ENCODE measurements at places on chromosomes 7 and 10.

DNA sequence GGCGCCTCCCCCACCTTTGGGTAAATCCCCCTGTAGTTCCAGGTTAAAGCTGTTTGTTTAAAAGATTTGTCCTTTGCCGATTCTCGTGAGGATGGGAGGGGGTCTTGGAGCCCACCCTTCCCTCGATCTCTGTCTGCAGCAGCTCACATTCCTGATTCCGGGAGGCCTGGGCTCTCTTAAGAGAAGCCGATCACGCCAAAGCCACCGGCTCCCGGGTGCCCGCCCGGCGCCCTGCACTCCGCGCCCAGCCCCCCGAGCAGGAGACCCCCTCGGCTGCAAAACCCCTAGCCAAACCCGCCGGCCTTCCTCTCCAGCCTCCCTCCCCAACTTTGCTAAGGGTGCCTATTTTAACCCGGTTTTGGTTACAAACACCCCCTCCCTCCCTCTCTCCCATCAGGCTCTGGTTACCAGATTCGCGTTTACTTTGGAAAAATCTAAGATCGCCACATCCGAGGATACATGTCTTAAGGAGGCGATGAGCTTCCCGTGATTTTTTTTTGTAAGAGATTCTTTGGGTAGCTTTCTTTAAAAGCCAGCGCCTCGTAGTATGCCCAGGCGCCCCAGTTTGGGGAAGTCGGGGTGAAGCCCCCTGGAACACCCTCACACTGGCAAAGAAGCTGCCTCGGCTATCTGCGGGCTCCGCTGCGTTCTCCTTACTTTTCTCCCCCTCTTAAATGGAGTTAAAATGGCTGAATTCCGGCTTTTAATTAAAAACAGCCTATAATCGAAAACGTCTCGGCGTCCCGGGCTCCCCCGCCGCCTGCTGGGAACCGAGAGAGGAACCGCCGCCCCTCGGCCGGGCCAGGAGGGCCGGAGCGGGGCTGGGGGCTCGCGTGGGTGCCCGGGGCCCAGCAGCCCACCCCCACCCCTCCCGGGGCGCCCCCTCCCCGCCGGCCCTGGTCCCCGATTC, 983 bp downstream of the TNRC18 start:
- peaks cover 75% of the 10 kb centered on the region for H3K4me1 ChIP-seq
- H3K27me3 ChIP-seq: peaks cover 16% of the 10 kb centered on the region
- H3K36me3 ChIP-seq: no peaks in the 10 kb centered on the region
- no peak for DNase-seq

- no peaks in the 10 kb centered on the region for H3K27me3 ChIP-seq
- H3K4me3 ChIP-seq: no peak overlapping the region
- no peak for DNase-seq
Observed at GRCh38 chr7:47290867-47291266, 291.0 kb downstream of the TNS3 start.

DNA sequence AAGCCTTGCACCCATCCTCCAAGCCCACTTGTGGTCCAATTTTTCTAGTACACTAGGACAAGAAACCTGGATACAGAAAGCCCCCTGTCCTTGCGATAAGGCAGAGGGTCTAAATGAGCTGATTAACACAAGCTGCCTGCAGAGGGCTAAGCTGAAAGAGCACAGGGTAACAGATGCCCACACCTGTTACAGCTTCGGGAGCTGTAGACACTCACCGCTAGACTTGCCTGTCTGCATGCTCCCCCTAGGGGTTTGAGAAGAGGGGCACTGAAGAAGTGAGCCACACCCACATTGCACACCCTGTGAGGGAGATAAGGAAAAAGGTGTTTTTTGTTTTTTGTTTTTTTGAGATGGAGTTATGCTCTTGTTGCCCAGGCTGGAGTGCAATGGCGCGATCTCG, 386.5 kb upstream of the AUTS2 start:
- H3K27ac ChIP-seq: no peak overlapping the region
- no peaks in the 10 kb centered on the region for H3K4me1 ChIP-seq
- no peaks in the 10 kb centered on the region for H3K36me3 ChIP-seq
- no peak overlapping the region for H3K4me3 ChIP-seq
- no peak for DNase-seq
- no peaks in the 10 kb centered on the region for H3K27me3 ChIP-seq

DNA sequence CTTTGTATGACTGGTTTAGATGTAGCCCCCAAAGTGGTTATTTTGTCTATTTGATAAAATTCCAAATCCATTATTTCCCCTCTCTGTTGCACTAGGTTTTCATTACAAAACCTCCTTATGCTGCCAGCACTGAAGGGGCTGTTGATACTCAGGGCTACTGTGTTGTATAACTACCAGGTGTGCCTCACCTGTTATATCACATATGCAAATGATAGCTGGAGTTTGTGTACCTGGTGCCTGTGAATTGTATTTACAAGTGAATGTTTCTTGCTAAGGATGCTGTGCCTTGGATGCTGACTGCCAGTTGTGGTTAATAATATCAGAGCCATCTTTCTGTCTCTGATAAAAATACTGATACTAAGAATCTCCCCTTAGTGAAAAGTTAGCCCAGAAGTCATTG, 84.8 kb upstream of the CCDC6 start:
- no peaks in the 10 kb centered on the region for H3K36me3 ChIP-seq
- no peak overlapping the region for H3K27ac ChIP-seq
- H3K4me3 ChIP-seq: no peak overlapping the region
- no peak for DNase-seq

- H3K27me3 ChIP-seq: no peaks in the 10 kb centered on the region
- H3K4me3 ChIP-seq: peak overlapping the region; percentile 83
- H3K4me1 ChIP-seq: peaks cover 8% of the 10 kb centered on the region
- DNase-seq: peak; percentile 24
- H3K36me3 ChIP-seq: no peaks in the 10 kb centered on the region
Observed at GRCh38 chr10:29408847-29409240, 120.0 kb downstream of the LYZL1 start.

DNA sequence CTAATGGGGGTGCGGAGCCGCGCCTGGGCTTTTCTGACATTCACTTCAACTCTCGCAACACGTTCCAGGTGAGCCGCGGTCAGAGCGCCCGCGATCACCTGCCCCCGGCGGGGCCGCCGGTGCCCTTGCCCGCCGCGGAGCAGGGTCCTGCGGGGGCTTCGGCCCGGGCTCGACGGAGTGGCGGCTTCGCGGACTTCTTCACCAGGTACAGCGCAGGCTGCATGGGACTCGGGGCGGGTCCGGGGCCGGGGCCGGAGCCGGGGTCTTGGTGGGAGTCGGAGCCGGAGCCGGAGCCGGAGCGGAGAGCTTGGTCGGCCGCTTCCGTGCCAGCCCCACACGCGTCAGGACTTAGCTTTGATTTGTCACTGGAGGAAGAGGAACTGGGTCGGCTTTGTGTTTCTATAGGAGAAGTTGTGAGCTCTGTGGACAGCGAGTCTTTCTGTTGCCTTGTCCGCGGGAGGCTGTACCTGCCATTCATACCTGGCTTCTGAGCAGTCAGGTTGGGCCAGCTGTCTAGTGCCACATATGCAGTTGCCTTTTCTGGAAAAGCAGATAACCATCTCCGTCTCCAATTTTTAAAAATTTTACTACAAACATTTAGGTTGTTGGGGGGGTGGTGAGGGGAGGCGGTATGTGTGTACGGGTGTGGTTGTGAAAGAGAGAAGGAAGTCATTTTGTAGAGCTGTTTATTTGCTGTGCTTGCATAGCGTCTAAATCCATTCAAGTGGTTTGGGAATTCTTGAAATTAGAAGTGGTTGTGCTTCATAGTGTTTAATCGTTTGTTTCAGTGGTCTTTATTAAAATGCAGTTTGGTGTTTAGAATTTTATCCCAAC, 1.3 kb downstream of the TBC1D12 start:
- H3K4me1 ChIP-seq: peaks cover 14% of the 10 kb centered on the region
- H3K27me3 ChIP-seq: peaks cover 29% of the 10 kb centered on the region
- peak overlapping the region; percentile 40 for H3K4me3 ChIP-seq
- H3K36me3 ChIP-seq: no peaks in the 10 kb centered on the region
- no peak overlapping the region for H3K27ac ChIP-seq

- no peak for DNase-seq
- H3K27me3 ChIP-seq: no peaks in the 10 kb centered on the region
Observed at GRCh38 chr7:133718131-133718530, 409.0 kb upstream of the LRGUK start.

- H3K27ac ChIP-seq: no peak overlapping the region
- no peaks in the 10 kb centered on the region for H3K27me3 ChIP-seq
- DNase-seq: no peak
Observed at GRCh38 chr7:65988084-65988483, 6.1 kb upstream of the GUSB start.

DNA sequence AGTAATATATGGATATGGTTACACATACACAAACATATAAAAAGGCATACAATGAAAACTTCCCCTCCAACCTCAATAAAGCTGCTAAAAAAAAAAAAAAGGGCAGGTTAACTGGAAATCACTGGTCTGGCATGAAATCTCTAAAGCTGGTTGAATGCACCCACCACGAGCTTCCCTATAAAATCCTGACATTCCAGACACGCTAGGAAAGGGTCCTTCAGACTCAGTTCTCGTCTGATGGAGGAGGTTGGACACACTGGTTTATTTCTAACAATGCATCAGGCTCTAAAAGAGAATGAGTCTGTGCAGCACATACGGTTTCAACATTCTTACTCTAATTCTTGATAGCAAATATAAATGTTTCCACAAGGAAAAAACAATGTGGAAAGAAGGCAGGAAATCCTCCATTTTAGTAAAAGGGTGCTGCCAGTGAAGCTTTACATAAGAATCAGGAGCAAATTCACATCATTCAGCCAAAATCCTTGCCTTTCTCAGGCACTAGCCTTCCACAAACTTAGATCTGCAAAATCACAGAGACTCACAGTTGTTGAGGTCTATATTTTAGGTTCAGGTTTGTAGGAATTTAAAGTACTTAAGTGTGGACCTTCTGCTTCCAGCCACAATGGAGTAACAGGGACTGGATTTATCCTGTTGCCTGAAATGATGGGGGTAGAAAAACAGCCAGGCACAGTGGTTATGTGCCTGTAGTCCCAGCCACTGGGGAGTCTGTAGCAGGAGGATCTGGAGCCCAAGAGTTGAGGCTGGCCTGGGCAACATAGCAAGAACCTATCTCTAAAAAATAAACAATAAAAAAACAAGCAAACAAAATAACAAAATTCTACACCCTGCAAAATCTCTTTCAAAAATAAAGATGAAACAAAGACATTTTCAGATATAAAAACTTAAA, 73.5 kb downstream of the CYTH3 start:
- H3K4me1 ChIP-seq: no peaks in the 10 kb centered on the region
- no peak overlapping the region for H3K4me3 ChIP-seq
- H3K27me3 ChIP-seq: no peaks in the 10 kb centered on the region
- no peak for DNase-seq
- H3K27ac ChIP-seq: no peak overlapping the region

DNA sequence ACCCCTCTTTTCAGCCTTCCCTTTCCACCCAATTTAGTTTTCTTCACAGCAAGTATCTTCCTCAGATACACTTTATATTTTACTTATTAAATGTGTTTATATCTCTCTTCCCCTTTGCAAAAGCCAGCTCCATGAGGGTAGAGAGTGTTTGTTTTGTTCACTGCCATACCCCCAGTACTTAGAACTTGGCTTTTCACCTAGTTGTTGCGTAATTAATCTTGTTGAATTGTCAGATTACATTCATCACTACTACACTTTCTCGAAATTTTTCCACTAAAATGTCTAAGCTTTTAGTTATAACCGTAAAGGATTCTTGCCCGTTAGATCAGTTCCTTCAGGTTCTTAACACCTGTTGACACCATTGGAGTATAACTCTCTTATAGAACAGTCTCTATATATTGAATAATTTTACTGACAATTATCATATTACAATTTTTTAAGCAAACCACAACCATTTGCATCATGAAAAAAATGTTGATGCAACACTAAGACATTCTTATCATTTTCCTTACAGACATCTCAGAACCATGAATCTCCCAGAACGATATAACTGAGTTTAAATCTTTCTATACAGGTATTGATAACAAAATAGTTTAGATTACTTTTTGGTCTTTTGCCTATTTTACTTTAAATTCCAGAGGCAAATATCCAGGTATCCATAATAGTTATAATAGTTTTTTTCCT, 29.9 kb downstream of the VWDE start:
- H3K36me3 ChIP-seq: no peaks in the 10 kb centered on the region
- no peaks in the 10 kb centered on the region for H3K27me3 ChIP-seq
- H3K4me1 ChIP-seq: no peaks in the 10 kb centered on the region
- no peak overlapping the region for H3K27ac ChIP-seq

DNA sequence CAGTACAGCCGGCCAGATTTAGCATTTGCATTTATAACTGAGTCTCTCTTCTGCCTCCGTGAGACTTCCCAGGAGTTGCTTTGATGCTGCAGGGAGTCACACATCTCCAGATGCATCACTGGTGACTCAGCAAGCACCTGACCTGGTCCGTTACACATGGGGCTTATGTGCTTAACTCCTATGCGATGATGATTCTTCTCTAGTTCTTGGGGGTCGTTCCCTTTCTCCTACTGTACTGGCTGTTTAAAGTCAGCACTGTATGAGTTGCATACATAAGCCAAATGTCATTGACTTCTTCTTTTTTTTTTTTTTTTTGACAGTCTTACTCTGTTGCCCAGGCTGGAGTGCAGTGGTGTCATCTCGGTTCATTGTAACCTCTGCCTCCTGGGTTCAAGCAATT, 13.0 kb upstream of the AKR1E2 start:
- no peak for DNase-seq
- H3K36me3 ChIP-seq: no peaks in the 10 kb centered on the region
- peaks cover 3% of the 10 kb centered on the region for H3K27me3 ChIP-seq
- H3K27ac ChIP-seq: no peak overlapping the region
- no peak overlapping the region for H3K4me3 ChIP-seq

GRCh38 chr10:100890673-100891317, 22.0 kb upstream of the SLF2 start:
- no peaks in the 10 kb centered on the region for H3K4me1 ChIP-seq
- H3K36me3 ChIP-seq: no peaks in the 10 kb centered on the region
- H3K4me3 ChIP-seq: no peak overlapping the region
- DNase-seq: no peak
- no peak overlapping the region for H3K27ac ChIP-seq
- H3K27me3 ChIP-seq: peaks cover 5% of the 10 kb centered on the region

GRCh38 chr10:60937784-60938654, 6.0 kb downstream of the RHOBTB1 start:
- H3K27me3 ChIP-seq: peaks cover 21% of the 10 kb centered on the region
- no peak overlapping the region for H3K27ac ChIP-seq
- H3K4me3 ChIP-seq: no peak overlapping the region
- H3K36me3 ChIP-seq: no peaks in the 10 kb centered on the region

- no peak overlapping the region for H3K4me3 ChIP-seq
- no peak for DNase-seq
- H3K27me3 ChIP-seq: no peaks in the 10 kb centered on the region
- no peaks in the 10 kb centered on the region for H3K4me1 ChIP-seq
Observed at GRCh38 chr10:85642421-85643170, 724.0 kb downstream of the GRID1 start.

All from CD4-positive, CD25-positive, alpha-beta regulatory T cell (primary cell).